CD4-positive, alpha-beta T cell treated with Interferon gamma for 1 hour (primary cell): ENCODE measurements at places on chromosomes 16 and 17.

DNA sequence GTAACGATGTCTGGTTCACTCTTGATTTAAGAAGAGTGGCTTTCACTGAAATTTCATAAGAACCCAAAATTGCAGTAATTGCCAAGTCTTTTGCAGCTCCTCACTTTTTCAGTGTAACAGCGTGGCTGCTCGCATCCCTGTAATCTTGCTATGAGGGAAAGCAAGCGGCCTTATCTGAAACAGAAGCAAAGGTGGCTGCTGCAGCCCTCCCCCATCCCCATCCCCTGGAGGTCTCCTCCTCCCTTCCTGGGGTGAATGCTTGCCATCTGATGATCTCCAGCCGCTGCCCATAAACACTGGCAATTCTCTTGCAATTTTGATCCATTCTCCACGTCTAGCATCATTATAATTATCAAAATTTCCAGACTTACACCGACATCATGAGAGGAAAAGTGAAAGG is 182.5 kb upstream of the ASIC2 start:
- DNase-seq = no peak

GRCh38 chr17:28908640-28909167 is 5.8 kb upstream of the DHRS13 start:
- no peak for DNase-seq

DNA sequence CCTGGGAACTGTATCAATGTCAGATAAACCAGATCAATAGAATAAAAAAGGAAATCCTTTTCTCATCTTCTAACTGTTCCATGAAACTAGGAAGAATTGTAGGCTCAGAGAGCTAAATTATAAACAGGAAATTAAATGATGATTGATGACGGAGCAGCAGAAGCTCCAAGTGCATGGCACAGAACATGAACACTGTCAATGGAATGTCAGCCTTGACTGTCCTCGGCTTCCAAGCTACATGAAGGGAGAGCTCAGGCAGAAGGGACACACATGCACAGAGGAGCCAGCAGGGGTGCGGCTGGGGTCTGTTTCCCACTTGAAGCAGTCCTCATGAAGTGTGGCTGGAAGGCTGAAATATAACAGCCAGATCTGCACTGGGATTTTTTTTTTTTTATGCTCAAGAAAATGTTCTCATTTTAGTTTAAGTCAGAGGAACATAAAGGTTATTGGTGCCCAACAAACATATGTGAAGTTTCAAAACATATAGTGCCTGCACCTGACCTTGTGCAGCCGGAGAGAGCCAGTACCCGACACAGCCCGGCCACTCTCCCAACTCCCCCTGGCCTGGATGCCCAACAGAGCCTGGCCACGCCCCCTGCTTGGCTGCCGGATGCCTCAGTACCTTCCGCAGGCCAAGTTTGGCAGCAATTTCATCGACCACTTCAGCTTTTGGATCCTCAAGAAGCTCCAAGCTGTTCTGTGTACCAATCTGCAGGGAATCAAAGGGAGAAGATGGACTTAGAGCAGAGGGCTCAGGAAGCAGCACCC is 37.0 kb downstream of the NPLOC4 start:
- no peak for DNase-seq

- peak; percentile 40 for DNase-seq
Measured at GRCh38 chr17:42287305-42287976, 857 bp upstream of the STAT5A start.

- DNase-seq = no peak
Measured at GRCh38 chr17:81256616-81257015, 17.5 kb downstream of the NDUFAF8 start.

- DNase-seq = no peak
Measured at GRCh38 chr17:64061178-64061898, 40.9 kb upstream of the ICAM2 start.
